CD4-positive, alpha-beta memory T cell (primary cell): ENCODE measurements at places on chromosomes 1 and 21. TPM values are rescaled to one million over a fixed set of nuclear protein-coding genes. Genes with fewer than 3 reads are reported as not detected.

Gene FTCD
- 1.7 TPM for total RNA-seq

GRCh38 chr1:33143698-33144097 is 38.1 kb downstream of the TRIM62 start:
- no peak for DNase-seq

- no peak for DNase-seq
Observed at GRCh38 chr21:34235514-34235913, 128.3 kb upstream of the KCNE2 start.

DNA sequence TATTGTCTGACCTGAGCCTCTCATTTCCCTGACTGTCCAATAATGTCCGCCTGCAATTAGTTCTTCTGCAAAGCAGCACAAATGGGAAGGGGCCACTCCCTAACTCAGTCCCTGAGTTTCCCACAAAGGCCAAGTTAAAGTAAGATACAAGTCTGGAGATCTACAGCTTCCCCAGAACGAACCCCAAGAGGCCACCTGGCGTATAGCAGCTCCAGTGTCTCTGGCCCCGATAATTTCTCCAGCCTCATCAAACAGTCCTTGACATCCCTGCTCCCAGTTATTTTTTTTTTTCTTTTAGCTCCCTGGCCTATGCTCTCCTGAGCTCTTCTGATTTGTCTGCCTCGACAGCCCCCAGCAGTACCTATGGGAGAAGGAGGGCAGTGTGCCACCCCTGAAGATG is 8.1 kb upstream of the ACKR1 start:
- no peak for DNase-seq

DNA sequence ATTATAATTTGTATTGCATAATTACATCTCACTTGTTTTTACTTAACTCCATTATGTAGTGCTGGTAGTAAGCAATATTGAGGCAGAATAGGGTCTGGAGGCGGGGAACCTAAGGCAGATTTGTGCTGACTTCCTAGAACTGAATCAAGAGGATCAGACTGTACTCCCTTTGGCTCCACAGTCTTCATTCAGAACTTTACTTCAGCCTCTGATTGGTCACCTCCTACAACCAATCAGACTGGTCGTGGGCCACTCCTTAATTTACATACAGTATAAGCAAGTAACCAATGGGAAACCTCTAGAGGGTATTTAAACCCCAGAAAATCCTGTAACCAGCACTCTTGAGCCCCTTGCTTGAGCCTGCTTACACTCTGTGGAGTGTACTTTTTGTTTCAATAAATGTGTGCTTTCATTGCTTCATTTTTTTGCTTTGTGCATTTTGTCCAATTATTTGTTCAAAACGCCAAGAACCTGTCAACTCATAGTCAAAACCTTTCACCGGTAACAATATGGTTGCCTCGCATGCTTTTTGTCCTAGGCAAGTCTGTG is 31.6 kb downstream of the ZBTB8OS start:
- DNase-seq, result no peak

DNA sequence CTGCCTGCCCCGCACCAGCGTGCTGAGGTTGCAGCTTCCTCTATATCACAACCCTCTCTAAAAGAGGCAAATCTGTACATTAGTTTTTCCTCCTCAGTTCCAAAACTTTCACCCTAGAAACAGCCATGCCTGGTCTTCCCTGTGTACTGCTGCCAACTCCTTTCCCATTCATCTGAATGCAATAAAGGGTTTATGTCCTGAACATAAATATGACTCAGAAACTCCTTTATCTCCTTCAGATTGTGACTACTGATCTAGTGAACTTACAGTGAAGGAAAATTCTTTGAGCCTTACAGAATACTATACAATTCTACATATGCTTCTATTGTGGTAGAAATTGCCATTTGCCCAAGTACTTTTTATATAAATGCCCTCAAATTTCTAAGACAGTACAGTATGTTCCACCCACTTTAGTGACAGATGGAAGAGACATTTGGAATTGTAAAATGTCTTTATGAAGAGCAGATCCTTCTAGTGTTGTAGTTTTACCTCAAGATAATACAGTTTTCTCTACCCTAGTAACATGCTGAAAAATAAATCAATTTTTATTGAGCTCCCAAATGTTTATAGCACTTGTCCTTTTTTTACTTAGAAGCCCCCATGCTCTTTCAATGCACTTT is 345.1 kb upstream of the SNX7 start:
- DNase-seq, result no peak

- no peak for DNase-seq
Observed at GRCh38 chr1:43438953-43439581, 14.7 kb downstream of the HYI start.

Gene A3GALT2
- total RNA-seq, result not detected

Gene TFF3
- not detected for total RNA-seq

- no peak for DNase-seq
Observed at GRCh38 chr1:18203645-18204044, 96.0 kb downstream of the IGSF21 start.

- no peak for DNase-seq
Observed at GRCh38 chr1:47661040-47661439, 223.2 kb downstream of the FOXD2 start.

DNA sequence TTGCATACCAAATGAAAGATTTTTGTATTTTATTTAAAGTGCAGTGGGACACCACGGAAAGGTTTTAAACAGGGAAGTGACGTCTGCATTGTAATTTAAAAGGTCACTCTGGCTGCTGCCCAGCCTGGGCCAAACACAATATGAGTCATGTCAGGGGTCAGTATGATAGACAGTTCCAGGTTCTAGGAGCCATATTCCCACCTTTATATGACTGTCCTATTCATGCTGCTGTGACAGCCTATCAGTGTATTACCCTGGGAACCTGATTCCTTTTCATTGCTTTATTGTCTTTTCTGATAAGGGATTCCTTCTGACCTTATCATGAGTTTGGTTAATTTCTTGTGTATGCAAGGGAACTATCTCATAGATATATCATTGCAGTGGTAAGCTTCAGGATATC is 5.3 kb downstream of the VANGL1 start:
- DNase-seq, result no peak

Gene SLC44A5
- total RNA-seq, result 3.3 TPM

DNA sequence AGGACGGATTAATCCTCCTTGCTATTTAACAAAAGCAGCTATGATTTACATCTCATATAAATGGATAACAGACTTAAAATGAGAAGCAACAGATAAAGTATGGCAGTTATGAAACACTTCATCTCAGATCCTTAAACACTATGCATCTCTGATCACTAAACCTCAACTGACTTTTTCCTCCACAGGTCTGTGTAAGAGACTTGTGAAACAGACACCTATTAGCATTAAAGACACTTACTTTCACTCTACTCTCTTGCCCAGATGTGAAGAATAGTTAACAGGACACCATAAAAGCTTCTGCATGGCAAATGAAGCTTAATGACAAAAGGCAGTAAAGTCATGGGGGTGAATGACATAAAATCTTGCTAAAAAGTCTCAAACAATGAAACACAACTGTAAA is 6.2 kb downstream of the LIN9 start:
- DNase-seq, result no peak

- DNase-seq, result no peak
Observed at GRCh38 chr1:94920061-94920460, 6.8 kb downstream of the CNN3 start.

DNA sequence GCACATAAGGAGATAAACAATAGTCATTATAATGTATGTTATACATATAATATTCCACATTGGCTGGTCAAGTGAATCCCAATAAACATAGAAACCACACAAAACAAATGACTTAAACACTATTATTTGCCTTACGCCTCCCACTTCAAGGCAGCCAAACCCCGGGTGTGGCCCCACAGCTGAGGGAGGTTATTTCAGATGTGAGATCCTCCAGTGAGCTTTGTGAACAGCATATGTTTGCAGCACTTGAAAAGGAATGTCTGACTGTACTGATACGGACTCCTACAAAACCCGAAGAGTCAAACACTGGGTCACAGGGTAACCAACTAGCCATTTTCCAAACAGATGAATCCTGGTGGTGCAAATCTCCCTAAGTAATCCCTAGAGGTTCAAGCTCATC is 27.1 kb upstream of the DISP1 start:
- DNase-seq, result no peak

Gene UBL4B
- total RNA-seq, result not detected

DNA sequence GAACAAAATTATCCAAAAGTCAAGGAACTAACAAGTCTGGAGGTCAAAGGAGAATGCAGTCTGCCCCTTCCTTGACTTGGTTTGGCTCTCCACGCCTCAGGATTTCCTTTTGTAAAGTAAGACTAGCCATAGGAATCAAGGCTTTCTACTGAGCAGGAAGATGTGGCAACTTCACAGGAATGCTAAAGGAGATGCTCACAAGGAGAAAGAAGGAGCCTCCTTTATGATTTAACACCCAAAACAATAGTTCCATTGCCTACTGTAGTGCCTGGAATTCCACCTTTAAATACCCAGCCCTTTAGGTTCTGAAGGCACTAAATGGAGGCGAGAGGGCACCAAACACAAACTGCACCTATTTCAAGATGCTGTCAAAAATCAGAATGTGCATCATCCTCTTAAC is 176.3 kb upstream of the NFIA start:
- no peak for DNase-seq
